ENCODE measurements at places on chromosomes 1 and 21. TPM values are rescaled to one million over a fixed set of nuclear protein-coding genes. Genes with fewer than 3 reads are reported as not detected.

Gene EXO1
- 8.4 TPM for total RNA-seq

GRCh38 chr21:34825948-34826548 lies 157.3 kb downstream of the CLIC6 start:
- DNase-seq = no peak

GRCh38 chr1:90407737-90408136 lies 309.4 kb downstream of the BARHL2 start:
- DNase-seq = no peak

- no peak for DNase-seq
These were observed 5.8 kb upstream of the MPZL1 start for GRCh38 chr1:167716000-167716271.

DNA sequence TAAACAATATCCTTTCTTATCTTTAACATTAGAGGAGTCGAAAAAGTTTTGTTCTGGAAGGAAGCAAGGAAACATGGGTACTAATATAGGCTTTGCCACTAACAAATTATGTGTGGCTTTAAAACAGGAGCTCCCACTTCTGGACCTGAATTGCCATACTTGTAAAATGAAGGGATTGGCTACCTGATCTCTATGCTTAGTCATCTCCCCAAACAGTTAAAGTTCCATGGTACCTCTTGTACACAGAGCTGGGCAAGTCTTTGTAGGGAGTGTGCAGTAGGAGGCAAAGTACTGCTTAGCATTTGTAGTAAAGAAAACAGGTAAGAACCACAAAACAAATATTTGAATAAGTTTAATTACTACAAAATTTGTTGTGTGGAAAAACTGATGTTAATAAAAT lies 81.3 kb downstream of the MAST2 start:
- DNase-seq = no peak

DNA sequence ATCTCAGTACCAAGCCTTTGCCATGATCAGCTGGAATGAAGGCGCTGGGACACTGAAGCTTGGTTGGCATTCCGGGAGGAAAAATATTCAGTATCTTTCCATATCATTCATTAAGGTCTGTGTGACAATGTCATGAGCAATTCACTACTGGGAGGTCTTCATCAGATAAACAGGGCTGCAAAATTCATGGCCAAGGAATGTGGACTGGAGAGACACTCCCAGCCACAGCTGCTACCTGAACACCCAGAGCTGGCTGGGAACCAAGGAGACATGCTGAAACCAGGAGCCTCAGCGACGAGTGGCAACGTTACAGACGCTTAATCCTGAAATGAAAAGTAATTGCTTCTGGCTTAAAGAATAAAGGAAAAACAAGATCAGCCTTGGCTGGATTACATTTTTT lies 30.6 kb upstream of the DDAH1 start:
- no peak for DNase-seq

Gene SPRR2F
- total RNA-seq = 4.9 TPM

Gene ETV3L
- 0.16 TPM for total RNA-seq

DNA sequence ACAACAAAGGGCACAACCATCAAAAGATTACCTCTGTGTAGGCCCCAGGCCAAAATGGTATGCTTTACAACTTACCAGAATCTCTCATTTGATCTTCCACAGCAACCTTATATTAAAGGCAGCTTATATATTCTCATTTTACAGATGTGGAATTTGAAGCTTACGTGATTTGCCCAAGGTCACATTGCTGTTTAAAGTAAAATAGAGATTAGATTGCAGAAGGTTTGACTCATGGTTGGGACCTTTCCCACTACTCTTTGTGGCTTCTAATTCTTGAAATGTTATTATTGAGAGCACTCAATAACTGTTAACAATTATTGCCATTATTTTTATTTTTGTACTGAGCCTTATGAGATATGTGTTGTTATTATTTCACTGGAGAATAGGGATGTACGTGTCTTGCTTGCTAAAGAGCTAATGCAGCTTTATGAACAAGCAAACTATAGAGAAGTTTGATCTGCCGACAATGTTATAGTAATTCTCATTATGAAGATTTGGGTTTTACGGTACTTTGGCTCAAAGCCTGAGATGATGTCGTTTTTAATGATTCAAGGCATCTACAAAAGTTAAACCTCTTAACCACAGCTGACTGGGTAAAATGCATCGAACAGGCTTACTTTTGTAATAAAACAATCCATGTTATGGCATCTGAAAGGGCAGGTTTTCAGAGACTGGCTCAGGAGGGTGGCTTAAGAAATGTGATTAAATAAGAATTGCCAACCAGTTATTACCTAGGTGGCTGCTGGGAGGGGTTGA lies 43.3 kb upstream of the TSNAX start:
- no peak for DNase-seq

- no peak for DNase-seq
These were observed 4.2 kb upstream of the PFKL start for GRCh38 chr21:44295646-44296045.

DNA sequence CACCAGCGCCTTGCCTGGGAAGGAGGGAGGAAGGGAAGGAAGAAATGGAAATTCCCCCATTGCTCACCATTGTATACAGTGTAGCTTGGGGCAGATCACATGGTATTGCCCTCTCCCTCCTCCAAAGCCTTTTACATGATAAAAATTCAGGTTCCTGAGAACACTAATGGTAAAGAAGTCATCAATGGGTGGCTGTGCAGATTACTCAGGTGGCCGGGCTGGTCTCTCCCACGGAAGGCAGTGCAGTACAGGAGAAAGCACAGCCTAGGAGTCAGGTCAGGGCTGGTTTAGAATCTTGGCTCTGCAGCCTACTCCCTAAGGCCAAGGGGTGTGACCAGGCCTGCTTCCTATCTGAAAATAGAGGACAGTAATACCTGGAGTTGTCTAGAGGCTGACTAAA lies 107.9 kb downstream of the SUSD4 start:
- no peak for DNase-seq

DNA sequence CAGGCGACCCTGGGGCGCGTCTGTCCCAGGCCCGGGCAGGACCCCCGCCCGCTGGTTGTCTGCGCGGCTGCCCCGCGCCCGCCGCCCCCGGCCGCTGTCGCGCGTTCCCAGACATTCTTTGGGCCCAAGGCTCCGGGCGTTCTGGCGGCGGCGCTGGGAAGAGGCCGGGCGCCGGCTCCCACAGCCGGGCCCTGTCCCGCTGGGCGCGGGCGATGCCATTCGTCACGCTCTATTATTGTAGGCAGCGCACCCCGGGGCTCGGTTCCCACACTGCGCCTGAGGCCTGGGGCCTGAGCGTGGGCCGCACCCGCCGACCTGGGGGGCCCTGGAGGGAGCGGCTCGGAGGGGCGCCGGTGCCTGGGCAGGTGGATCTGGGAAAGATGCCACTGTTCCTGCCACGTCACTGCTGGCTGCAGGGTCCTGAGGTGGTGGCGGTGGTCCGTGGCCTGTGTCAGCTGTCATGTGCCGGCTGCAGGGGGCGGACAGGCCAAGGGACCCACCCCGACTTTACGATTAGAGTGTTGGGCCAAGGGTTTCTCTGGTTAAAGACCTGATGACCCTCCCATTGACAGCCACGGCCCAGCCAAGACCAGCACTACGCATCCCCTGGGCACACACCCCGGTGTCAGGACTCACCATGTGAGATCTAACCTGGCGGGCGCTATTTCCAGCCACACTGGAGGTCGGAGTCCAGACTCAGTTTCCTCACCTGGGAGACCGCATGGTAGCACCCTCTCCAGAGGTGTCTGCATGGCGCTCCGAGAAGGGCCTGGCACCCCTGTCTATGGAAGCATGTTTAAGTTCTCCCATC lies 55.1 kb upstream of the ADARB1 start:
- no peak for DNase-seq

Gene NPHS2
- total RNA-seq = 1.1 TPM

Gene COP1
- total RNA-seq = 103 TPM

DNA sequence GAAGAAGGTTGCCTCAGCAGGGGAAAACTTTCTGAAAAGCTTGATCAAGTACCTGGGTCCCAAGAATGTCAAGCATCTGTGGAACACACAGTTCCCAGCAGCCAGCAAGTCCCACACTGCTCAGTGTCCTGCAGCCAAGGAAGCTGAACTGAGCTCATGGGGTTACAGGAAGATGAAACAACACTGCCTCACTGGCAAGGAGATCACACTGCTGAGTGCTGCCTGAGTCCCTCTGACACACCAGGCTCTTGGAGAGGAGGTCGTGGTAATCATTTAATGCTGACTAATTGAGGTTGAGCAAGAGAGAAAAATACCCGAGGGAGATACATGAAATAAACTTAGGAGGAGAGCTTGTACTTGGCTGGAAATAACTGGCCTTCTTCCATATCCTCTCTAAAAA lies 75.2 kb downstream of the MPZL1 start:
- DNase-seq = peak; percentile 87

GRCh38 chr1:59094001-59094400 lies 202.9 kb upstream of the FGGY start:
- no peak for DNase-seq

GRCh38 chr1:10639011-10639774 lies 157.3 kb downstream of the CASZ1 start:
- peak; percentile 38 for DNase-seq

DNA sequence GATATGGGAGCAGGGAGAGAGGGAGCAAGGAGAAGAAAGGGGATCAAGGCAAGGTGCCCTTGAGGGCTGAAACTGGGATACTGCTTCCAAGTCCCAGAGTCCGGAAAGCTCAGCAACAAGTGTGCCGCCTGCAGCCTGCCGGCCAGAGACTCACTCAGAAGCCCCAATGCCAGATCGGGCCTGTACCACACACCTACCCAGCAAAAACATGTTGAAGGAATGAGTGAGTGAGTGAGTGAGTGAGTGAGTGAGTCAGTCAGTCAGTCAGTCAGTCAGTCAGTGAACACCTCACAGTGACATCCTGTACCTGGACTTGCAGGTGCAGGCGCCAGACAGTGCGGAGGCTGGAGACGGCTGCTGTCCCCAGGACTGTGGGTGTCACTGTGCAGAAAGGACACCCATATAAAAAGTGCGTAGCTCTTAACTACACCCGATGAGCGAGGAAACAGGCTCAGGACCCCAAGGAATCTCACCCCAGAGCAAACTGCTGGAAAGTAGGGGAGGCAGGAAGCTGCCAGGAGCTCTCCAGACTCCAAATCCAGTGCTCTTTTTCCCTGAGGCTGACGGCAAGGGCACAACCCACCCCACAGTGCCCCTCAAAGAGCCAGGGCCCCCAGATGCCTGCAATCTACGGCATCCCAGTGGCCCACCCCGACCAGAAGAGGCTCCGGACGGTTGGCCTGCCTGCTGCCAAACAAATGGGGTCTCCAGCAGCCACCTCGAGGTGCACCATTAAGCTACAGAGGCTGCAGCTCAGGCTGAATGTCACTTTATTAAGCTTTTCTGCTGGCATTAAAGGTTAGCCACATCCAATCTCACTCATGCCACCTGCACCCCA lies 261.7 kb downstream of the NPHP4 start:
- no peak for DNase-seq

Gene ASPM
- total RNA-seq = 13.4 TPM

DNA sequence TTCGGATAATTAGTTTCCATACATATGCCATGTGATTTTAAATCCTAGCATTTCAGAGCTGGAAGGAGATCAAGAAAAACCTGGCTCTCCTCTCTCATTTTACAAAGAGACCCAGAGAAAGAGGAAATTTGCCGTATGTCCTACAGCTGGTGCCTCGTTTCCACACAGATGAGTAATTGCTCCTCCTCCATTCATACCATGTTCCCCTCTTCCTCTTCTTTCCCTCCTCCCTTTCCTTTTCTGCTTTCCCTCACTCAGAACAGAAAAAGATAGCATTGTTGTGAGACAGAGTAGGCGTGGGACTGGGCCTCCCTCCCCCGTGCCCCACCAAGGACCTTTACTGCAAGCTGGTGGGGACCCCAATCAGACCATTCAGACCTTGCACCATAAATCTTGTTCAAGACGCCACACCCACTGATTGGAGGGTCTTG lies 13.7 kb upstream of the SLC44A3 start:
- no peak for DNase-seq

GRCh38 chr1:19786988-19787423 lies 12.7 kb downstream of the TMCO4 start:
- DNase-seq = no peak

- DNase-seq = no peak
These were observed 13.3 kb downstream of the FAM151A start for GRCh38 chr1:54610048-54610447.

DNA sequence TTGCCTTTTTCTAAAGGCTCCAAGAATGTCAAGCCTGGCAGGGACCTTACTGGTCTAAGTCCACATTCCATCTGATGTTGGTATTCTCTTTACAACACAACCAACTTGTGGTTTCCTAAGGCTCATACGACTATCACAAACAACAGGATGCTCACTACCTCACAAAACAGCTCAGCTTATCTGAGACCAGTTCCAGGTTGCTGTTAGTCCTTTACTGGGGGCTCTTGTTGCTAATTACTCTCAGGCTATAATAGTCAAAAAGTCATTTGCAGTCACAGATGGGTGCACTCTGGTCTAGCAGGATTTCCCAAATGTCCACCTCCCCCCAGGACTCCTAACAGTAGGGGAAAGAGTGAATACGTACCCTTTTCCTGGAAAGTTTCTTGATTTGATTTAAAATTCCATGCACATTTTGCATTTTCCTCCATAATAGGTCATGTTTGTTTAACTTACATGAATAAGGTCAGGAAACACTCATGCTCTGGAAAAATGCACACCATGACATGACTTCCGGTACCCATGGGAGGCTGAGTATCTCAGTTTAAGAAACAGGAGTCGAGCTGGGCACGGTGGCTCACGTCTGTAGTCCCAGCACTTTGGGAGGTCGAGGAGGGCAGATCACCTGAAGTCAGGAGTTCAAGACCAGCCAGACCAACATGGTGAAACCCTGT lies 16.0 kb downstream of the LCK start:
- no peak for DNase-seq

DNA sequence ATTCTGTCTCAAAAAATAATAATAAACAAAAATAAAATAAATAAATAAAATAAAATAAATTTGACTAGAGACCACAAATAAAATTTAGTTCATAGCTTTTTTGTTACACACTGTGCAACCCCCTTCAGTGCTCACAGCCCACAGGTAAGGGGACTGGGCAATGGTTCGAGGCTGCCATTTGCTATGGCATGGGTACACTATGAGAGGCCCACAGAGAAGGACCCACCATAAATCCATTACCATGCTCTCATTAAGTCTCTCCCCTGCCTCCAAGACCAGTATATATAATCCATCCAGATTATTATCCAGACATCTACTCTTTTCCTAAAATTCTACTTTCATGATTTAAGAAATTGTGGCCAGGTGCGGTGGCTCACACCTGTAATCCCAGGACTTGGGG lies 8.7 kb upstream of the RIT1 start:
- no peak for DNase-seq

DNA sequence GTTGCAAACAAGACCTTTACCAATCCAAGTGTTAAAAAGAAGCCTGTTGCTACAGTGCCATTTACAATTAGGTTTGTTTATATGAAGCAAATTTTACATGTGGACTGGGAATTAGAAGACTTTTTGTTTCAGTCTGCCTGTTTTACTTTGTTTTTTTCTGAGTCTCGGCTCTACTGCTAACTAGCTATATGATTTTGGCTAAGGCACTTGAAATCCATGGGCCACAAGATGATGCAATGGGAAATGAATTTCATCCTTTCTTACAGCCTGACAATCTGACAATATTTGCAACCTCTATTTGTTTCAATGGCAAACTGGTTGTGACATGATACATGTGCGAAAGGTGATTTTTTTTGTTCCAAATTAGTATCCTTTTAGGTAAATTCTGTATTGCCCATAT lies 3.7 kb upstream of the PEX11B start:
- DNase-seq = no peak

Gene SPATA45
- total RNA-seq = 14.3 TPM

GRCh38 chr1:168923521-168924136 lies 182.9 kb upstream of the ATP1B1 start:
- no peak for DNase-seq
